ENCODE measurements at places on chromosomes 4 and X.

DNA sequence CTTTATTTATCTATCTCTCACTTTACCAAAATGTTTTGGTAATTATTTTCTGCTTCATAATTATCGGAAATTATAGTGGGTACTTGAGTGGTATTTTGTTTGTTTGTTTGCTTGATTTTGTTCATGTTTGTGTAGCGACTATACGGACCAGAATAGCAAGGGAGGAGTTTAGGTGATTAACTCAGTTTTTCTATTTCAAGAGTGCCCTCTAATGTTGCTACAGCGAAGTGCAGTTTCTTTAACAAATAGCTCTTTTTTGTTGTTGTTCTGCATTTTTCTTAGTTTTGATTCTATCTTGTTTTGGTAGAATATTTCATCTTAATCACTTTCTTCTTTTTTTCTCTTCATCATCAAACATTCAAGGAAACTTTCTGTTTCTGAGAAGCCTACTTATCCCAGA lies 40.8 kb upstream of the QRFPR start:
- no peak for DNase-seq

DNA sequence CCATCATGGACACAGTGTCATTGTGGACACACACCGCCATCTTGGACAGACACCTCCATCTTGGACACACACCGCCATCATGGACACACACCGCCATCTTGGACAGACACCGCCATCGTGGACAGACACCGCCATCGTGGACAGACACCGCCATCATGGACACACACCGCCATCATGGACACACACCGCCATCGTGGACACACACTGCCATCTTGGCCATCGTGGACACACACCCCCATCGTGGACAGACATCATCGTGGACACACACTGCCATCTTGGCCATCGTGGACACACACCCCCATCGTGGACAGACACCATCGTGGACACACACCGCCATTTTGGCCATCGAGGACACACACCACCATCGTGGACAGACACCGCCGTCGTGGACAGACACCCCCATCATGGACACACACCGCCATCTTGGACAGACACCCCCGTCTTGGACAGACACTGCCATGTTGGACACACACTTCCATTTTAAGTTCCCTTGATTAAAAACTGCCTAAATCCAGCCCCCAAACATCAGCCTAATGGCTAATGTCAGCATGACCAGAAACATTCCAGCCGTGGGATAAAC lies 9.1 kb downstream of the ASMTL start:
- DNase-seq = no peak

DNA sequence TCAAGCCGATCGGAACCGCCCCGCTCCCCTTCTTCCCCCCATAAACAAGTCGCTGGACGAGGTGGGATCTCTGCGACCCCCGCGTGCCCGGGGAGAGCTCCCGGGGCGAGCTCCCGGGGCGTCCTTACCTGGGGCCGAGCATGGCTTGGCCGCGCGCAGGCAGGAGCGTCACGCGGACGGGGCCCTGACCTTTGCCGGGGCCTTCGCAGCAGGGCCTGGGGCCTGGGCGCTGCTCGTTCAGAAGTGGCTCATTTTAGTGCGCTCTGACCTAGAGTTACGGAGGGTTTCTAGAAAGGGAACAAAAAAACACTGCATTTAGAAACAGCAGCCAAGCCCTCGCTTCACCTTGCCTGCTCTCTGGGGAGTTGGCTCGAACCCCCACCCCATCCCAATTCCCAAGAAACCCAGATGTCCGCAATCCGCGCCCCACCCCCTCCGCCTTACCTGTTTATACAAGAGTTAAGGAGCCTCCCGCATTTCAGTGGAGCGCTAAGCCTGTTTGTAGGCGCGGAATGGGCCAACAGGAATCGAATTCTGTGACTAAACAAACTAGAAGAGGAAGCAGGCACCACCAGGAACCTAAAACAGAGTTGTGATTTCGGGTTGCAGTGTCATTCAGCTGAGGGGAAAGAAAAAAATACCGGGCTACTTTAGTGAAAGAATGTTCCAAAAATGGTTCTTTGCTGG lies 814 bp upstream of the RBM47 start:
- no peak for DNase-seq

GRCh38 chrX:78619834-78620233 lies 39.3 kb downstream of the RTL3 start:
- no peak for DNase-seq

GRCh38 chr4:124201636-124202035 lies 510.9 kb downstream of the ANKRD50 start:
- no peak for DNase-seq

- DNase-seq = no peak
Observed at GRCh38 chr4:109248322-109248900, 54.0 kb downstream of the COL25A1 start.

DNA sequence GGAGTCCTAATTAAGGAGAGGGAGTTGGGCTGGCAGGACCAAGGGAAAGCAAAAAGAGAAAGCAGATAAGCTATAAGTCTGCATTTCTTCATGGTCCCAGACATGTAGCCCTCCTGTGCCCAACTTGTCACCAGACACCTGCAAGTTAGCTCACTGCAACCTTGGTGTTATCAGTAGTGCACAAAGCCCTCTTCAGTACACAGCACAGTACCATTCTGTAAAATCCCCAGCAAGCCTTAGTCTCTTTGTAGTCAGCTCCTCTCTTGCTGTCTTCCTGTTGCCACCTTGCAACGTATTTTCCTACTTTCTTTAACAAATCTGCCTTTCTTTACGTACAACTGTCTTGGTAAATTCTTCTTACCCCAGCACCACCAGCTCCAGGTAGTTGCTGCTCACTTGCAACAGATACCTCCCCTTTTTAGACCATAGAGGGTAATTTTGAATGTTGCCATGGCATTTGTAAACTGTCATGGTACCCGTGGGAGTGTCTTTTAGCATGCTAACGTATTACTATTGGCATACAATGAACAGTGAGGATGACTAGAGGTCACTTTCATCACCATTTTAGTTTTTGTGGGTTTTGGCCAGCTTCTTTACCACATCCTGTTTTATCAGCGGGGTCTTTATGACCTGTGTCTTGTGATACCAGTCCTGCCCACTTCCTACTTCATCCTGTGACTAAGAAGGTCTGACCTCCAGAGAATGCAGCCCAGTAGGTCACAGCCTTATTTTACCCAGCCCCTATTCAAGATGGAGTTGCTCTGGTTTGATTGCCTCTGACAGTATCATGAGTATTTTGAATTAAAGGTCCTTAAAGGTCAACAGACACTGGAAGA lies 28.3 kb upstream of the AP1S2 start:
- no peak for DNase-seq

GRCh38 chr4:122117743-122118142 lies 34.4 kb upstream of the BLTP1 start:
- DNase-seq = no peak

DNA sequence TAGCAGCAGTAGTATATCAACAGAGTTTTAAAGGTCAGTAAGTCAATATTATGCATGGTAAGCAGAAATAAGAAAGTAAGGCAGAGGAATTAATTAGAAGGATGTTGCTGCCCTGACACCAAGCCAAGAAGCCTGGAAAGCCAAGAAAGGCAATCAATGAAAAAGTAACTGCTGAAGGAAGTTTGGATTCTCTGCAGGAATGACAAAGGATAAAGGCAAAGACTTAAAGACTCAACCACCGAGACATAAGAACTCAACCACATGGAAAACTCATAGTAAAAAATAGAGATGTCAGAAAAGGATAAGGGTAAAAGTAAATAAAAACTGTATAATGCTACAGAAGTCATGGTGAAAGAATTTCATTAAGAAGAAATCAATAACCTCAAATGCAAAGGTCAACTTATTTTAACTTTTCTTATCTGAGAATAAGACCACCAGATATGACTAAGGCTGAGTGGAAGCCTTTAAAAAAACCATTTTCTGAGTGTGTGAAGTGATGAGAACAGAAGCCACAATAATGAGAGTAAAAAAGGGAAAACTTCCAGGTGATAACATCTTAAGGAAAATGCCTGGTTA lies 55.2 kb downstream of the NEK1 start:
- DNase-seq = no peak

- DNase-seq = no peak
Observed at GRCh38 chrX:119853444-119853843, 681 bp upstream of the UPF3B start.

GRCh38 chrX:79365591-79365990 lies 1.5 kb downstream of the ITM2A start:
- DNase-seq = no peak

DNA sequence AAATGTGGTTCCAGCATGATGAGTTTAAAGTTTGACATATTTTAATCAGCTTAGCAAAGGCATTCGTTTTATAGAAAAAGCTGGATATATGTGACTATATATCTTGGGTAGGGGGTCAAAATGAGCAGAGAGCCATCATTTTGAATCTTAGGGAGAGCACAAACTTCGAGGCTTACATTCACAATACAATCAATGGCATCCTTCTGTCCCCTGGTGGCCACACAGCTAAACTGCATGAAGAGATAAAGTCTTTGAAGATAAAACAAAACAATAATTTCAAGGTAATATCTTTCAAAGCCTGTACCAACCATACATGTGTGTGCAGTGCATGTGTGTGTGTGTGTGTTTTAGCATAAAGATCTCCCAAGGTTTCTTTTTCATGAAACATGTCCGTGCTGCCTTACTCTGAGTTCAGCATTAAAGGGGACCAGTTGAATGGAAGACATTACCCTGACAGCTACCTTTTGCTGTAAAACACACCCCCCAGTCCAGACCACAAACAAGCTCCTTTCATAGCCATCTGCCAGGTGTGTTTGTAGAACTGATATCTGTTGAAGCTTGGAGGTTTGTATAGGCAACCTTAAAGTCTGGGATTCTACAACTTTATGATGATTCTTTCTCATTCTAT lies 22.0 kb downstream of the DYNLT3 start:
- DNase-seq = peak; percentile 29

DNA sequence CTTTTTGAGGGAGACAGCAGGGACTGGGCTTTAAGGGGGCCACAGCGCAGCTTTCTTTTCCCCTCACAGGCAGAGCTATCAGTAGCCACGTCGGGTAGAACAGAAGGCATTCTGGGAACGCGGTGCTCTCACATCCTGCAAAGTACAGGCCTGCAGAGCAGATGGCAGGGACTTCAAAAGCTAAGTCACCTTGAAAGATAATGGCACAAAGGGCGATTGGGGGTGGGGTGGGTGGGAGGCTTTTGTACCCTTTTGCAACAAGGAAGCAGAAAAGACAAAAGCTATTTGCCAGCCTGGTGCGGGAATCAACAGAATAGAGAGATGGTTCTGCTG lies 93.9 kb downstream of the PHKA2 start:
- no peak for DNase-seq

- peak; percentile 46 for DNase-seq
Observed at GRCh38 chrX:129925305-129926092, 19.5 kb downstream of the UTP14A start.

DNA sequence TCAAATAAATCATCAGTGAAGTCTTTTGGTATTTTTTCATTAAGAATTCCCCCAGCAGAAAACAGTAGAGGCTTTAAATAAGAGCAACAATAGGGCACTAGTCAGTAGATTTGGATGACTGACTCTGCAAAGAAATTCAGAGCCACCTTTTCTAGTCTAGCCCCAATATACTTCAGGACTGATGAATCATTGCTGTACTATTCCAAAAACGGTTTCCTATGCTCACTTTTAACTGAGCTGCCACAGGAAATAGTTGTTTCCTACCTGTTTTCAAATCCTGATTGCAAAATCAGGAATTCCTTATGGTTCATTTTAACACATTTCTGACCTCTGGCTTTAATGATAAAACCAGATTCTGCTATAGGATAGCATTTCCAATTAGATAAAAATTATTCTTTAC lies 171.6 kb downstream of the NR3C2 start:
- DNase-seq = no peak

DNA sequence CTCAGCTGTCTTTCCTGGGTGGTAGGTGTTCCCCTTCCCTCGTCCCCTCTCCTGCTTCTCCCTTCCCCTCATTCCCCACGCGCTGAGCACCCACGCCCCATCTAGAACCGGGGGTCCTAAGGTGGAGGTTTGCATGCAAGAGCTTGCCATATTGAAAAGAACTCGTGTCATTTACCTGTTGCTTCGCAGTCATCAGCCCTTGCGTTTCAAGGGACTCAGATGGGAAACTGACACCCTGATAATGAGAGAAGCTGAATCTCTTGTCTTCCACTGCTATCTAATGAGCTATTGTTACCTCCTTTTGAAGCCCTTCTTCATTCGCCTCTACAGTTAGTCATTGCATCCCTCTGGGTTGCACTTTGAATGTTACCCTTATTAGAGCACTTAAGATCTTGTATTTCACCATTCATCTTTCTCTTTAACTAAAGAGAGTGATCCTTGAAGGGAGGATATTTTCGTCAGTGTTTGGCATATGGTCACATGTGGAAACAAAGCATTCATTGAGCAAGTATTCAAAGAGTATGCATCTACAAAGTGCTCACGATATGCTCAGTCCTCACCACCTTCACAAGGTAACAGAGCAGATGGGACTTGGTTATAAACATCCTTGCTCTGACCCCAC lies 25.7 kb downstream of the ARL9 start:
- no peak for DNase-seq
